NCI-H2171 treated with DMSO at 0.1 percent for 48 hours (cell line): ENCODE measurements at places on chromosomes 6 and 20.

DNA sequence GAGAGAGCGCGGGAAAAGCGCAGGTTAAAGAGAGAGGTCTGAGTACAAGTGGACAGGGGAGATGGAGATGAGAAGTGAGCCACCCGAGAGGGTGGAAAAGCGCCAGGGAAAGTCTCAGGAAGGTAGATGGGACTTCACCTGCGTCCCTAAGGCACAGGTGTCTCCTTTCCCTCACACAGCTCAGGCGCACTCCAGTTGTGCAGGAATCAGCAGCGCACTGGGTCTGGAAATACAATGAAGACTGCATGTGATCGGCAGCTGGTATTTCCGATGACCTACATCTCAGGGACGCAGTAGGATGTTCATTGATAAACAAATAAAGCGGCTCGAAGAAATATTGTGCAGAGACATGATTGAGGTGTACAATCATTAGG is 432 bp upstream of the KHDRBS2 start:
- no peak for DNase-seq

GRCh38 chr6:98581705-98582104 is 252.7 kb upstream of the POU3F2 start:
- DNase-seq = no peak

- no peak for DNase-seq
These were observed 303.3 kb upstream of the MMS22L start for GRCh38 chr6:97586344-97586743.

DNA sequence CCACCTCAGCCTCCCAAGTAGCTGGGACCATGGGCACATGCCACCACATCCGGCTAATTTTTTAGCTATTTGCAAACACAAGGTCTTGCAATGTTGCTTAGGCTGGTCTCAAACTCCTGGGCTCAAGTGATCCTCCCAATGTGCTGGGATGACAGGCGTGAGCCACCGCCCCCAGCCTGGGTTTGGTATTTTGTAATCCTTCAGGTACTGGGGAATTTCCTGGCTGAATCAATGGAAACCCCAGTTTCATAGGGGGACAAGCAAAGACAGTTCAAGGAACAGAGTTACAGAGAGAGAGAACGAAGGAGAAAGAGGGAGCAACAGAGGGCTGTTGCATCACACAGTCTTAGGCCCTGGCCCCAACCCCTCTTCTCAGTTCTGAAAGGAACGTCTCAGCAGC is 35.7 kb downstream of the RAB44 start:
- no peak for DNase-seq

DNA sequence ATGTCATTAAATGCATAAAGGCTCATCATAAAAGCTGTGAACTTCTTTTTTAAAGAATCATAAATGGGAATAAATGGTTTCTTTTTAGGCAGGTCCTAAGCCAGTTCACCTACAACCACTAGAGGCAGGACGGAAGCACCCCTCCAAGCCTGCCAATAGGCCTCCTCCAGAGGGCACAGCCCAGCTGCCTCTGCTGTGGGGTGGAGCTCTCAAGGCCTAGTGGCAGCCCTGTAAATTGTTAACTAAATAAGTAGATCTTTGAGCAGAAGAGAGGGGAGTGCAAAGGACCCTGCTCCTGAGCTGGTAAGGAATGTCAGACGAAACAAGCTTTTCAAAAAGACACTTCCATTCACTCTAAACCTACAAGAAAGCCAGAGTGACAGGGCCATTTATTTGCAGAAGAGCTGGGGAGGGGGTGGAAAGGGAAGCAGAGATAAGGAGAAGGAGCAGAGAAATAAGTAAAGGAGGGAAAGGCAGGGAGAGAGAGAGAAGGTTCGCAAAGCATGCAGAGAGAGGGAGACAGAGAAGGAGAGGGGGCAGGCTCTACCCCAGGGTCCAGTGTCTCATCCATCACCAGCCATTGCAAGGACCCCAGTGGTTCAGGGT is 18.0 kb upstream of the MAFB start:
- DNase-seq = no peak

- no peak for DNase-seq
These were observed 356.0 kb downstream of the BMP2 start for GRCh38 chr20:7123457-7123856.

DNA sequence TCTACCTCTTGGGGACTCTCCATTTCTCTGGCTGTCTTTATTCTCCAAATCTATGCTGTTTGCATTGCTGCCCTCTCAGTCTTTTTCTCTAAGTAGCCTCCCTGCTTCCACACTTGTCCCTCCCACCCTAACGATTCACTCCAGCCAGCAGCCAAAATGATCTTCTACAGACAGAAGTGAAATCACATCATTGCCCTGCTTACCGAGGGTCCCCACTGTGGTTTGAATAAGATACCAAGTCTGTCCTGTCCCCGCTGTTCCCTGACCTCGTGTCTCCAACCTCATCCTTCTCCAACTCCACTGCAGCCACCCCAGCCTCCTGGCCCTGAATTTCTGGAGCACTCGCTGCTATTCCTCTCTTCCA is 11.5 kb upstream of the OCSTAMP start:
- DNase-seq = no peak

DNA sequence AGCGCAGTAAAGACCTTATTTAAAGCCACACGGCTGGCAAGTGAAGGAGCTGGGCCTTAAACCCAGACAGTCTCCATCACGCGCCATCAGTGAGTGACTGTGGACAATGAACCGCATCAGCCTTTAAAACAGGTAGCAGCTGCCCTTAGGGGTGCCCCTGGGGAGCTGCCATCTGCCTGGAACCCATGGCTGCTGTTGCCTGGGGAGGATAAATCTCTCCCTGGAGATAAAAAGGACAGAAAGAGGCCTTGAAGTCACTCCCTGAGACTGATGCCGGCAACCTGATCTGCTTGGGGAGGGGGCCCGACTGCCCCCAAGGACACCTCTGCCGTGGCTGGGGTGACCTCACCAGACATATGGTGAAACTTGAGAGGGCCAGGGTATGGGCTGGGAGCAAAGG is 73.5 kb downstream of the PREX1 start:
- peak; percentile 99 for DNase-seq

GRCh38 chr6:41564448-41565142 is 18.4 kb downstream of the FOXP4 start:
- DNase-seq = no peak

- DNase-seq = no peak
These were observed 11.7 kb downstream of the EEF1E1 start for GRCh38 chr6:8090650-8091049.

DNA sequence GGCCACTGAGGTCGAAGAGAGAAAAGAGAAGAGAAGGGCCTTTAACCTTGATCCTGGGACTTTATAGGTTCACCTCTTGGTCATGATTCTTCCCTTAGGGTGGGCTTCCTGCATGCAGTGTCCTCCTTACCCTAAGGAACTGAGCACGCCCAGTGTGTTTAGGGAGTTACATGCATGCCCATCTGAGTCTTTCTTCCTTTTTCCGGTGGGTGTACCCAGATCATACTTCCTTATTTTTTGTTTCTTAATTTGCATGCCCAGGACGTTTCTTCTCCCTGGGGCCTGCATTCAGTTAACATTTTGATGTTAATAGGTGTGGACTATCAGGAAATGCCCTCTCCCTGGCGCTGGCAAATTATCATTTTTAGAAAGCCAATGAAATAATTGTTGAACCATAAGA is 91.5 kb downstream of the HTR1B start:
- no peak for DNase-seq

- DNase-seq = no peak
These were observed 15.6 kb upstream of the MYCT1 start for GRCh38 chr6:152682141-152682540.

- no peak for DNase-seq
These were observed 18.0 kb downstream of the HFE start for GRCh38 chr6:26105109-26105730.

GRCh38 chr6:90241229-90241880 is 55.3 kb downstream of the BACH2 start:
- peak; percentile 57 for DNase-seq

GRCh38 chr6:34888874-34889555 is at the start of gene ANKS1A:
Gene ANKS1A, plus strand, starts transcription at chr6:34889255. Its CDS starts 148 bp downstream, at chr6:34889403.
- DNase-seq = peak; percentile 86
